ENCODE measurements at places on chromosomes 1 and 21.

DNA sequence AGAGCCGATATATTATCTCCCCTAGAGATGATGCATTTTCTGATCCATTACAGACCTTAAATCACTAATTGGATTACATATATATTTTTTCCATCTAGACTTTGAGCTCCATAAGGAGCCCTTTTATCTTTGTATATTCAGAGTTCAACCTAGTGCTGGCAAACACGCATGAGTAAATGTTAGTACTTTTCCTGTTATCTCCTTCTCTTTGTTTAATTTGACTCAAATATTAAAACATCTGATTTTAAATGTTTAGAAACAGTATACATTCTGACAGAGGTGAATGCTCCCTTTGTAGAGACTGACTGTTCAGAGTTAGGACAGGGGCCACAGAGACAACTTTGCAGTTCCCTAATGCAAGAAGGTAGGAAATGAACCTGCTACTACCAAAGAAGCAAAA is 37.1 kb downstream of the EIF2B3 start:
- DNase-seq, result no peak

DNA sequence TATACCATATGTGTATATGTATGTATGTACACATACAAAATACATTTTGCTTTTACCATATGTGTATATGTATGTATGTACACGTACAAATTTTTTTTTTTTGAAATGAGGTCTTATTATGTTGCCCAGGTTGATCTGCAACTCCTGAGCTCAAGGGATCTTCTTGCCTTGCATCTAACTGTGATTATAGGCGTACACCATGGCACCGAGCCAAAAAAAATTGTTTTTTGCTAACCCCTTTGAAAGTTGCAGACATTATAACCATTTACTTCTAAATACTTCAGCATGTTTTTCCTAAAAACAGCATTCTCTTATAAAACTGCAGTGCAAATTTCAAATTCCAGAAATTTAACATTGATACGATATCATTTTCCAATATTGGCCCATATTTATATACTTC is 147.0 kb downstream of the POU2F1 start:
- no peak for DNase-seq

- no peak for DNase-seq
Observed at GRCh38 chr1:157773493-157774350, 3.2 kb downstream of the FCRL2 start.

GRCh38 chr21:42406201-42406621 is 2.5 kb downstream of the UBASH3A start:
- no peak for DNase-seq

- DNase-seq, result no peak
Observed at GRCh38 chr1:160748181-160748877, 9.3 kb downstream of the SLAMF7 start.

DNA sequence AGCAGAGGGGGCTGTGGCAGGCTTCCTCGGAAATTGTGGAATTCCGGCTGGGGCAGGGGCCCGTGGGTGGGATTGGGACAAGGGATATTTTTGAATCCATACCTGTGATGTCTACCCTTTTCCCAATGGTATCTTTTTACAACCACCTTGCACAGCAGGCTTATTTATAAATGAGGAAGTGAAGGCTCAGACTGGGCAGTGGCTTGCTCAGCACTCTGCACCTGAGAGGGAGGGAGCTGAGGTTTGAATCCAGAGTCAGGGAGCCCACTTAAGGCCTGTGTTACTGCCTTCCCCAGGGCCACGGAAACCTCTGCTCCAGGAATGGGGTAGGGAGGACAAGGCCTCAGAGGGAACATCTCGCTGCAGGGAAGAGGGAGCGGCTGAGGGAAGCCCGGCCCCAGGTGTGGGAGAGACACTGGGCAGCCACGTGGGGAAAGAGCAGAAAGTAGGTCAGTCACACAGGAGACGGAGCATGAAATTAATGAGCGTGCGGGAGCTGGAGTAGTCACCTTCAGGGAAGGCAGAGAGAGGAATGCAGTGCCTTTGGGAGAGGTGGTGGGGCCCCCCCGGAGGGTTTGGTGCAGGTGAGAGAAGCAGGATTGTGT is 35.4 kb upstream of the SCMH1 start:
- no peak for DNase-seq

- DNase-seq, result no peak
Observed at GRCh38 chr1:170765279-170765678, 101.3 kb downstream of the PRRX1 start.

GRCh38 chr1:75733661-75734060 is 9.2 kb downstream of the ACADM start:
- no peak for DNase-seq

DNA sequence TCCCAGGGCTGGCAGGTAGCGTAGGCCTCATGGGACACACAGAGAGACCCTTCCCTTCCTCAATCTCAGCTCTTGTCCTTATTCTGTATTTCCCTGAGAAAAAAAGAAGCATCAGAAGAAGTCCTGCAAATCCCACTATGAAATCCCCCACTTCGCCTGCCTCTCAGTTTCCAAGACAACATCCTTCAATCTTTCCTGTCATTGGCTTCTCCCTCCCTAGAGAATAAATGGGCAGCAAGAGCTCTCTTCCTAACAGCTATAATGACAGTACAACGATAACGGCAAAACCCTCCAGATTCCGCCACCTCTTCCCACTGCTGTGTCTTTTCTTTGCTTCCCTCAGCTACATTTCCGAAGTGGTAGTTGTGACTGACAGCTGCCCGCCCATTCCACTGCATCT is 41.6 kb upstream of the NTPCR start:
- DNase-seq, result no peak

DNA sequence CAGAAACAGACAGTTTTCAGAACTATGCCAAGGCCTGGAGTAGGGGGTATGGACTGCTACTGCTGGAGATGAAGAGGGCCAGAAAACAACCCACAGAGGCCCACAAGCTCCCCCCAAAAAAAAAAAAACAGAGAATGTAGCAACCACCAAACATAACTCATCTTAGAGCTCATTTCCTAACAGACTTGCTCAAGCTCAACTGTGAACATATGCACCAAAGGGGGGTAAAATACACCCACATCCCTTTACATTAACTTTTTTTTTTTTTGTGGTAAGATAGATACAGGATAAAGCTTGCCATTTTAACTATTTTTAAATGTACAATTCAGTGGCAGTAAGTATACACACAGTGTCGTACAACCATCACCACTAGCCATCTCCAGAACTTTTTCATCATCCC is 36.0 kb downstream of the SEC16B start:
- no peak for DNase-seq

DNA sequence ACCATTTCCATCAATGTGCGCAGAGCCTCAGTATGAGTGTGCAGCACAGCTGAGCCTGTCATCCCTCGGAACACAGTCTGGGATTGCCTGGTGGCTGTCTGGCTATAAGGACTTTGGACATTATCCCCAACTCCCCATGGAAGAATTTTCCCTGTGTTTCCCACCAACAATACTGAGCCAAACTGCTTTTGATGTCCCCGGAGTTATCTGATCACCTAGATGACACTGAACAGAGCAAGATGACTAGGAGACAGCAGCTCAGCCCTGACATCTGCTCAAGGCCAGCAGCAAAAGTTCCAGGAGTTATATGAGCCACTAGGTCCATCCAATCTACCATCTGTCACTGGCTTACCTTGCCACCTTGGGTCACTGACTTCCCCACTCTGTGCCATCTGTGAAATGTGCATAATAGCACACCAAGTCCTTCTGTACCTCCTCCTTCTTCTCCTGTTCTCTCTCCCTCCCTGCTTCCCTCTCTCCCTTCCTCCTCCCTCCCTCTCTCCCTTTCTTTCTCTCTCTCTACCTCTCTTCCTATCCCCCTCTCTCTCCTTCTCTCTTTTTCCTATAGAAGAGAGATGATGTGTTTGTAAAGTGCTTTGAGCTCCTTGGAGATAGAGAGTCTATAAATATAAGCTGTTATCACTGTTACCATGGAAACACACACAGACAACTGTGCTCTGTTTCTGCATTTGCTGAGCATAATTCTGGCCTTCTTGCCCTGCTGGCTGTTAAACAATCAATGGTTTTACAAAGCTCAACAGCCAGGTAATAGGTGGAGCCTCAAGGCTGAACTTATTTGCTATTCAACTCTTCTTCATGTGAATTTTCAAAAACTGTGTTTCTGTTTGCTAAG is 19.7 kb upstream of the ATP1B1 start:
- no peak for DNase-seq

GRCh38 chr1:29683472-29683871 is 447.1 kb downstream of the PTPRU start:
- no peak for DNase-seq

- DNase-seq, result no peak
Observed at GRCh38 chr1:205972081-205972480, 28.8 kb upstream of the SLC26A9 start.

DNA sequence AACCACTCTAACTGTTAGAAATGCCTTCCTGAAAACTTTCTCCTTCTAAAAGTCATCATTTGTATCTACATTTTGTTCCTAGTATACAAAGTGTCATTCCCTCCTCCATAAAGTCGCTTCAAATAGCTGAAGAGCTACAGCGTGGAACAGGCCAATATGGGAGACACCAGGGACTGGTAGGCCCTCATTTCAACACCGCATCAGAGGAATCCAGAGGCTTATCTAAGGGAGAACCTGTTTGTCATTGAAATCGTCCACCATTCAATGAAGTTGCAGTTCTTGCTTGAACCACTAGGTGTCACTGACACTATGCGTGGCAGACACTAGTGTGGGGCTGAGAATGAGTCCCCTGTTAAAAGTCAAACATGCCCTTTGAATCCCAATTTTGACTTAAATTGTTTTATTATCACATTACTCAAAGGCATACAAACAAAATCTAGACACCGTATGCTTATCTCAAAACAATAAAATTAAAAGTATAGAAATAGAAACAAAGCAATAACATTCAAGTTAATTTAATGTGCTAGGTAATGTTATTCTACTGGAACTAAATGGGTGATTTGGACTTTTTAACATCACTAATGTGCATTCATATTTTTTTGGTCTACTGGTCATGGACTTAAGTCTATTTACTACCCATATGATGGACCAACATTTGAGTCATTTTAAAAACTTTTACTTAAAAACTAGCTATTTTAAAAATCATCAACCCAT is 182.3 kb downstream of the FCRL5 start:
- DNase-seq, result peak; percentile 11

DNA sequence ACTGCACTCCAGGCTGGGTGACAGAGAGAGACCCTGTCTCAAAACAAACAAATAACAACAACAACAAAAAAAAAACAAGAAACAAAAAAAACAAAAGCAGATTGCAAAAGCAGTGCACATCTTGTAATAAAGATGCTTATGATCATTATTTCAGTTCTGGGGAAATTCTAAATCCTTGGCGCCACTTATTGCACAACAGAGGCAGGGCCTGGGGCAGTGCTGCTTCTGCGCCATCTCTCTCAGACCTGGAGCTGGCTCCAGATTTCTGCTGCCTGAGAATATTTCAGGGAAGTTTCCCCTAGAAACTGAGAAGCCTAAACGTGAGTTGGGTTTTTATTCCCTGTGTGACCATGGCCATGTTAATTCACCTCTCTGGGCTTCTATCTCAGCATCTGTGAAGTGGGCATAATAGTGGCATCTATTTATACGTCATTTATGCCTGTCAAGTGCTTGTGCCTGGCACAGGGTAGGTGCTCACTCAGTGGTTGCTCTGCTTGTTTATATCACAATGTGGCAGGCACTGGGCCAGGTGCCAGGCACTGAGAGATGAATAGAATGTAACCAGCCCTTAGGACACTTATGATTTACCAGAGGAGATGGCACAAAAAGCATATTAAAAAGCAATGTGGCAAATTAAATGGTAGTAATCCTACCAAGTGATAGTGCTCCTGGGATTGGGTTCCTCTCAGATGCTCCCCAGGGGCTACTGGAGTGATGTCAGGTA is 67.9 kb downstream of the MDM4 start:
- DNase-seq, result peak; percentile 87

DNA sequence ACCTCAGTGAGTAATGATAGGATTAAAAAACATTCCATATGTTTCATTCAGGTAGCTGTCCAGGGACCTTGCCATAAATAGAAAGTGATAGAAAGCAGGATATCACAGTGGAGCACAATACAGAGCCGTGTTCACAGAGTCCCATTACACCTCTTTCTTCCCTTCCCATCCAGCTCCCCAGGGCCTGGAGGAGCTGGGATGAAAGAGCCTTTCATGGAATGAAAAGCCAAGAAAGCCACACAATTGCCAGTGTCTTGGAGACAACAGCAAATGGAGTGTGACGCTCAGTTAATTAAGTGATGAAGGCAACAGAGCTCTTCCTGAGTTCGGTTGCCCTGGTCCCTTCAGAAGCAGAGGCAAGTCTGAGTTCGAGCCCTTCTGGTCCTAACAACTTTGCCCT is 387.3 kb upstream of the PLXNA2 start:
- no peak for DNase-seq

- DNase-seq, result no peak
Observed at GRCh38 chr1:37606481-37607263, 10.9 kb upstream of the GNL2 start.

GRCh38 chr1:10635992-10636391 is 160.5 kb downstream of the CASZ1 start:
- no peak for DNase-seq

DNA sequence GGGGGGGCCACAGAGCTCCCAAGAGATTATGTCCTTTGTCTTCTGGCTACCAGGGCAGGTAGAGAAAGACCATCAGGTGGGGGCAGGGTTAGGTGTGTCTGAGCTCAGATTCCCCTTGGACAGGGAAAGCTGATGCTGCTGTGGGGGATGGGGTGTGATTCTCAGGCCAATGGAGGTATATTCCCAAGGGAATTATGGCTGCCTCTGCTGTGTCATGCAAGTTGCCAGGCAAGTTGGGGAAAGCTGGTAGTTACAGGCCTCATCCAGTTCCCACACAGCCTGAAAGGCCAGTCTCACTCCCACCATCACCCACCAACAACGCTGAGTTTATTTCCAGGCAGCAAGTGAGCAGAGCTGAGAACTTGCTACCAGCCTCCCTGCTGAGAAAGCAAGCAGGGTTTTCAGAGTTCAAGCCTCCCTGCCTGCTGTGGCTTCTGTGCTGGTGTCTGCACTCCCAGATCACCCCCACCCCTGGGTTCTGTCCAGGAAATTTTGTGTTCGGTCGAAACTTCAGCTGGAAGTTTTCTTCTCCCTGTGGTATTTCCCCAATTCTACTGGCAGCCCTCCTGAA is 21.3 kb downstream of the IFI16 start:
- DNase-seq, result no peak

DNA sequence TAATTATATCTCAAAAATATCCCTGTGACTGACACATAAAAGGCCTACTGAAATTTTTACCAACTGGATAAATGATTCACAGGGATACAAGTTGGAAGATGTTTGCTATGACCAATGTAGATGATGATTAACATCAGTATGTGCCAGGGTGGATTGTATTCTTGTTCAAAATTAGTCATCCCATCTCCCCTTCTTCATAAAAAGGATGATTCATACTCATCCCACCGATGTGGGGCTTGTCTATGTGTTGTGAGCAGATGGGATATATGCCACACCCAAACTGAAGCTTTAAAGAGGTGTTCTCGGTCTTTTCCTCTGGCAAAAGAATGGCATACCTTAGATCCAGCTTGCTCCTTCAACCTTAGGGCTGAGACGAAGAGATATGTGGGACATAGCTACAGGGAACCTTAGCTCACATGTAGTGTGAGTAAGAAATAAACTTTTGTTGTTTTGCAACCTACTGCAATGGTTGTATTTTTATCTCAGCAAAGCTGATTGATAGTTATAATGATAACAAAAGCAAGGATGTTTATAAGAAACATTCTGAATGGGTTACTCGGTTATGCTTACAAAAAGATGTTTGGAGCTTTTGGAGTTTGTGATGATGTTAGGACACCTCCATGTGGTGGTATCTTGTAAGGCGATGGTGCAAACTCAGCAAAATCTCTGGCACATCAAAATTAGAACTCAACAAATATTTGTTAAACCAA is 29.4 kb downstream of the SPATA17 start:
- no peak for DNase-seq
